ENCODE measurements at places on chromosomes 7 and 10. TPM values are rescaled to one million over a fixed set of nuclear protein-coding genes. Genes with fewer than 3 reads are reported as not detected.

Gene NKX1-2
- polyA plus RNA-seq, result not detected

Gene RBP3
- polyA plus RNA-seq, result not detected

Gene NSUN5
- 5.6 TPM for polyA plus RNA-seq

Gene ANXA8
- 0.33 TPM for polyA plus RNA-seq

Gene C7orf33
- not detected for polyA plus RNA-seq

Gene ADIRF
- polyA plus RNA-seq, result 52.2 TPM

All from adrenal gland (tissue), 19 donors.